ENCODE measurements at places on chromosomes 6 and 20. TPM values are rescaled to one million over a fixed set of nuclear protein-coding genes. Genes with fewer than 3 reads are reported as not detected.

The COL21A1 gene
- total RNA-seq, result 0.43 TPM

The TRIM31 gene
- not detected for total RNA-seq

GRCh38 chr6:32166411-32167061, 2.1 kb downstream of the EGFL8 start:
- H3K27me3 ChIP-seq, result no peaks in the 10 kb centered on the region
- H3K4me1 ChIP-seq, result peaks cover 30% of the 10 kb centered on the region
- H3K4me3 ChIP-seq, result no peak overlapping the region
- DNase-seq, result no peak
- no peak overlapping the region for H3K27ac ChIP-seq

GRCh38 chr20:57790176-57790575, 80.4 kb upstream of the PMEPA1 start:
- H3K27ac ChIP-seq, result no peak overlapping the region
- H3K36me3 ChIP-seq, result no peaks in the 10 kb centered on the region
- H3K4me1 ChIP-seq, result no peaks in the 10 kb centered on the region
- no peaks in the 10 kb centered on the region for H3K27me3 ChIP-seq
- DNase-seq, result no peak

The PSORS1C2 gene
- not detected for total RNA-seq

- no peaks in the 10 kb centered on the region for H3K27me3 ChIP-seq
Measured at GRCh38 chr6:41197234-41197633, 3.7 kb downstream of the TREML2 start.

DNA sequence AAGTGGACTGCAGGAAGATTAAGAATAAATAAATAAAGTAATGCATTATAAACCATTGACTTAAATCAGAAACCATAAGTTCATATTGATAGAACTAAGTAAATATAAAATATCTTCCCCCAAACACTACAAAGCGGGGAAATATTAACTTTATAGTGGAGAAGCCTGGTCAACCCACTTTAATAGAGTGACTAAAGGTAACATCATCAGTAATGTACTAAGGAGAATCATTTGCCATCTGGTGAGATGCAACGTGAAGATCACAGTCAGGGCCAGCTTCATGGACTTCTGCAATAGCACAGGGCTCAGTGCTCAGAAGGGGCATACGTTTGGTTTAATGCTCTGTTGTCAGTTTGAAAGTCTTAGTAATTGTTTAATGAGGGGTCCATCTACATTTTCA, 58.8 kb upstream of the CD83 start:
- no peak for DNase-seq
- no peaks in the 10 kb centered on the region for H3K36me3 ChIP-seq
- no peak overlapping the region for H3K4me3 ChIP-seq
- no peaks in the 10 kb centered on the region for H3K4me1 ChIP-seq

DNA sequence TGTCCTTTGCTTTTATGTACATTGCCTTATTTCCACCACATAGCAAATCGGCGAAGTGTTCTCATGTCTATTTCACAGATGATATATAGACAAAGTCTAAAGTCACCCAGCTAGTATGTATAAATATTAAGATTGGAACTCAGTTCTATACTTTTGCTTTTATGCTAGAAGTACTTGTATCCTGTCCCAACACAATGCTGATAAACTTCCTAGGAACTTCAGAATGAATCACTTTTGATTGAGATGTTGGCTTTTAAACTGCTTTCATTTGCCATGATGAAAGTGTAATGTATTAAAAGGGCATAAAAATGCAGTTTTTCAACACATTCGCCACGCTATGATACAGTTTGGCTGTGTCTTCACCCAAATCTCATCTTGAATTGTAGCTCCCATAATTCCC, 50.8 kb downstream of the GCLC start:
- H3K4me3 ChIP-seq, result no peak overlapping the region
- no peaks in the 10 kb centered on the region for H3K36me3 ChIP-seq
- DNase-seq, result no peak

The C6orf163 gene
- 2.6 TPM for total RNA-seq

The TRPC4AP gene
- 73.0 TPM for total RNA-seq

GRCh38 chr6:14735956-14736486, 509.8 kb upstream of the JARID2 start:
- H3K4me1 ChIP-seq, result no peaks in the 10 kb centered on the region
- H3K36me3 ChIP-seq, result no peaks in the 10 kb centered on the region
- DNase-seq, result no peak
